ENCODE measurements at places on chromosomes 12 and 14.

GRCh38 chr12:113440947-113441782 is 19.0 kb downstream of the SDSL start:
- H3K36me3 ChIP-seq = peaks cover 12% of the 10 kb centered on the region
- H3K27me3 ChIP-seq = peaks cover 3% of the 10 kb centered on the region
- H3K4me3 ChIP-seq = no peak overlapping the region
- H3K4me1 ChIP-seq = peaks cover 1% of the 10 kb centered on the region

GRCh38 chr12:39369756-39370155 is 73.2 kb downstream of the KIF21A start:
- H3K36me3 ChIP-seq = peaks cover 2% of the 10 kb centered on the region
- no peaks in the 10 kb centered on the region for H3K27me3 ChIP-seq
- no peaks in the 10 kb centered on the region for H3K4me1 ChIP-seq

DNA sequence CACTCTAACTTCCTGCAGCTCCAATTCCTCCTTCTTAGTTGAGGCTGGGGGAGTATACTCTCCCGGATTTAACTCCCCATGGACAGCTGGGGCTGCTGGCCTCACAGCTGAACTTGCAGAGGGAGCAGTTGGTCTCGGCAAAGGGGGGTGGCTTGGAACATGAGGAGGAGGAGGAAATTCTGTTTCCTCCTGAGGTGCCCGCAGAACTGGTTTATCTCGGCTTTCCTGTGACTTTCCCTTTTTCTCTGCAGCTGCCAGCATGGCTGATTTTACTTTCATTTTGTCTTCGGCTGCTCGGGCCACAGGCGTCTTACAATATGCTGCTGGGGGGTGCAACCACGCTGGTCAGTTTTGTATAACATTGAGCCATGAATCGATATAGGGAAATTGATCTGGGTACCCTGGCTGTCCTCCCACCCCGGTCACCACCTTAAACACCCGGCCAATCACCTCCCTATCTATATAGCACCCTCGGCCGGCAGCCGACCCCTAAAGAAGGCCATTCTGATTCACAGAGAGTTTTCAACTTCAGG is 1317.6 kb downstream of the TMEM121 start:
- H3K36me3 ChIP-seq = no peaks in the 10 kb centered on the region
- H3K4me1 ChIP-seq = no peaks in the 10 kb centered on the region
- H3K4me3 ChIP-seq = peak overlapping the region; percentile 45

DNA sequence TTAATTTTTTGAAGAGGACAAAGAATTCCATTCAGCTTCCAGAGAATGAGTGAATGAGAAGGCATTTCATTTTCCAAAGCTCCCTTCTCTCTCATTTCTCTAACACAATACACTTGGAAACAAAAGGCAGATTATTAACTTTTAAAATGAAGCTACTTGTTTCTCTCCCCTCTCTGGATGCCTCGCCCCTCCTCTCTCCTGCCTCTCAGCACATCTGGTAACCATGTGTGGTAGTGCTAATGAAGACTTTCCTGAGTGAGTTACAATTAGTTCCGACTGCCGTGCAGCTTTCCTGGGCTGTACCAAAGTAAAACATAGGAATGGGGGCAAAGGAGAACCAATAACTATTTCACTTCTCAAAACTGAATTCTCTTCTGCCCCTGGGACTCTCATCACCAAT is 84.7 kb upstream of the SOX5 start:
- no peak overlapping the region for H3K4me3 ChIP-seq
- peak; percentile 20 for DNase-seq
- H3K27me3 ChIP-seq = no peaks in the 10 kb centered on the region
- peak overlapping the region; percentile 55 for H3K27ac ChIP-seq

GRCh38 chr14:71852181-71852580 is 80.0 kb upstream of the RGS6 start:
- H3K27me3 ChIP-seq = no peaks in the 10 kb centered on the region
- peaks cover 3% of the 10 kb centered on the region for H3K4me1 ChIP-seq
- H3K36me3 ChIP-seq = no peaks in the 10 kb centered on the region
- H3K4me3 ChIP-seq = no peak overlapping the region
- DNase-seq = peak; percentile 3
- no peak overlapping the region for H3K27ac ChIP-seq

DNA sequence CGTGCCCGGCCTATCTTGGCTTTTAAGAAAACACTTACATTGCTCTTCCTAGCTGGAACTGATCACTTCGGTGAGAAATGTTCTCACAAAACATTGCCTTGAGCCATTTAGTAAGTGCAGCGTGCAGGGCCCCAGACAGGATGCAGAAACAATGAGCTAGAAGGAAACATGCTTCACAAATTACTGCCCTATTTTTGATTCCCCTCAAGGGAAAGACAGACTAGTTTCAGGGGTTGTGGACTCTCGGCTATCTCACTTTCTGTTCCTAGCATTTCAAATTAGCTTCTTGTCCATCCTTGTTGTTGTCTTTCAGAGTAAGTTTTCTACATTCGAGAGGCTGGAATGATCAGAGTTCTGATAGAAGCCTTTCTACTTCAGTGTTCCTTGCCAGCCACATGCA is 21.6 kb downstream of the TGFB3 start:
- H3K27ac ChIP-seq = no peak overlapping the region
- H3K4me1 ChIP-seq = no peaks in the 10 kb centered on the region
- H3K27me3 ChIP-seq = no peaks in the 10 kb centered on the region
- DNase-seq = no peak
- H3K36me3 ChIP-seq = peaks cover 4% of the 10 kb centered on the region
- H3K4me3 ChIP-seq = no peak overlapping the region

DNA sequence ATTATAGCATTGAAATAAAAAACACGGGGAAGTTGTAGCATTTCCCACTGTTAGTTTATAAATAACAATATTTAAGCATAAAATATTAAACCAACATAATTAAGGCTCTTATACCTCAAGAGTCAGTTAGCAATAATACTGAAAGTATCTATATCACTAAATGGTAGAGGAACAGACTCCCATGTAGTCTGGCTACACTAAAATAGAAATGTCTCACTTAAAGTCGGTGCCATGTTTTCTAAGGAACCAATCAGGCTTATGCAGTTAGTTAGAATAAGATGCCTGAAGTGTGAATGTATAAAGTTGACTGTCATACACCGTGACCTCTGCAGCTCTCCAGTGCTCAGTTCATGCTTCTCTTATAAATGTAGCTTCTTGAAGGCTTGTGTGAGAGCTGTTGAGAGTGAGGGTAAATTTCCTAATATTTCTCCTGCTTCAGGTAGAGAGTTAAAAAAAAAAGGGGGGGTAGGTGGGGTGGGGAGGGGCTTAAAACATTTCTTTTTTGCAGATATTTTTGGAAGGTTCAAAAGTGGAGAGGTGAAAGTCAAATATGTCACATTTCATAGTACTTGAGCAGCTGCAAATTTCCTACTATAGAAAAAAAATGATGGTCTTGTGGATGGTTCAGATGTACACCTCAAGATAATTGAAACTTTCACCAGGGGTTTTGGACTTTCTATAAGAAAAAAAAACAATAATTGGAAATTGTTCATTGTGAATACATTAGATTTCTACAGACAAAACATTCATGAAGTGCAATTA is 64.5 kb downstream of the PTCSC3 start:
- H3K27me3 ChIP-seq = peaks cover 25% of the 10 kb centered on the region
- no peak overlapping the region for H3K4me3 ChIP-seq
- no peaks in the 10 kb centered on the region for H3K4me1 ChIP-seq
- H3K36me3 ChIP-seq = no peaks in the 10 kb centered on the region
- H3K27ac ChIP-seq = no peak overlapping the region

- H3K4me1 ChIP-seq = peaks cover 28% of the 10 kb centered on the region
- H3K27ac ChIP-seq = no peak overlapping the region
- no peak overlapping the region for H3K4me3 ChIP-seq
- no peak for DNase-seq
Measured at GRCh38 chr14:69985463-69985862, 106.2 kb downstream of the SMOC1 start.

- no peak overlapping the region for H3K27ac ChIP-seq
- no peak for DNase-seq
- no peaks in the 10 kb centered on the region for H3K27me3 ChIP-seq
Measured at GRCh38 chr12:89243771-89244170, 108.5 kb downstream of the DUSP6 start.

All from neuronal stem cell (in vitro differentiated cells).